WTC11 (cell line): ENCODE measurements at places on chromosomes 12 and 14.

DNA sequence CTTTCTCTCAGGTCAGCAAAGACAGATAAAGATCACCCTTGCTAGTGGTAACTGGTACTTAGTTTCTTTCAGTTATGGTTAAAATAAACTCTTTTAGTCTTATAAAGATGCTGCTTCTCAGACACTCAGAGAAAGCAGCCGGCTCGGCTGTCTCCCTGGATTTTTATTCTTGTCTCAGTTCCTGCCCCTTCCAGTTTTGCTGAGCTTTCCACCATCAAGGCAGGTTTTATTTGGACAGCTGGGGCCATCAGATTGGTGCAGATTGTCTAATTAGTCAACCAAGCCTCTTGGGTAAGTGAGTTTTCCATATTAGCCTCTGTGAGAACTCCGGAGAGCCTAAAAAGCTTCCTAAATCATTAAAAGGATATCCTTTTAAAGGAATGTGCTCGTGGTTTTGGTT, 130.8 kb upstream of the BMP4 start:
- DNase-seq, result no peak

DNA sequence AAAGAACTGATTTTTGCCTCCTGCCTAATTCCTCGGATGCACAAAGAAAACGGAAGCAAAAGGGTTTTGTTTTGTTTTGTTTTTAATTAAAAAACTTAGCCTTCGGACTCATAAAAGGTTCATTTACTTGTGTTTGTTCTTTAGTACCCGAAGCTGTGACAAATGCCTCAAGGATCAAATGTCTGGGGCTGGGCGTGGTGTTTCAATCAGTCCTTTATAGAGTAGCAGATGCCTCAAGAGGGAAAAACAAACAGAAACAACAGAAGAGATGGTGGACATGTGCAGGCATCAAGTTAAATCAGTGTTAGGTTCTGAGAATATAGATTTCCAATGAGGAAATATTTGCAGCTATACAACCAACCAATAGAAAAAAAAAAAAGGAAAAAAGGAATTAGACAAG, 1.6 kb upstream of the WIF1 start:
- no peak for DNase-seq

- no peak for DNase-seq
These were observed 98.2 kb downstream of the ZFP36L1 start for GRCh38 chr14:68694516-68695235.

GRCh38 chr14:21037156-21037555, 2.5 kb upstream of the RNASE13 start:
- DNase-seq, result no peak

DNA sequence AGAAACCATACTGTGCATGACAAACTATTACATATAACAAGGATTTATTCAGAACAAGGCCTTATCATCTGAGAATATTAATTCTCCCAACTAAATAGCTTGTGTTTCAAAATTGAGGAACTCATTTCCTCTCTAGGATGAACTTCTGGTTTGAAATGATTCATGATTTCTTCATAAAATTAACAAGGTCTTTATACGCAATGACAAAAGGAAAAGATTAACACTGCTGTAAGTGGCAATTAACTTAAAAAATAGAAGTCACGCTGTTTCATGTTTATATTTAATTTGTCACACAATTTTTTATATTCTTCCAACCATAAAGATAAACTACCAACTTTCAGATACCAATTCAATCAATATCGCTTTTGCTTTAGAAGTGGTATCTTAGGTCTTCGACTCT, 80.8 kb downstream of the GRIP1 start:
- DNase-seq, result no peak

DNA sequence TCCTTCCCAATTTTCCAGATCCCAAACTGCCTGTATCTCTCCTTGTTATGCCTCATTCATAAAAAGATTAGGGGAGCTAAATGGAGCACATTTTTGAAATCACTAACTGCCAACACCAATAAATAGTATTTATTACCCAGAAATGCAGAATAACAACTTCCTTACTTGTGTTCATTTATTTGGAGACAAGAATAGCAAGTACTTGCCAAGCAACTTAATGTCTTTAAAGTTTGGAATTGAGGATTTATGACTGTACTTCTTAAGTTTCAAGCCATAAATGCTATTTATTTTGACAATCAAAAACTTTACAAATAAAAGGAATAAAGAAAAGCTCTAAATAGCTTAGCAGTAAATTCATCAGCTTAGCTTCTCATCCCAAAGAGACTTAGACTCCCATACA, 626.1 kb upstream of the NOVA1 start:
- no peak for DNase-seq

DNA sequence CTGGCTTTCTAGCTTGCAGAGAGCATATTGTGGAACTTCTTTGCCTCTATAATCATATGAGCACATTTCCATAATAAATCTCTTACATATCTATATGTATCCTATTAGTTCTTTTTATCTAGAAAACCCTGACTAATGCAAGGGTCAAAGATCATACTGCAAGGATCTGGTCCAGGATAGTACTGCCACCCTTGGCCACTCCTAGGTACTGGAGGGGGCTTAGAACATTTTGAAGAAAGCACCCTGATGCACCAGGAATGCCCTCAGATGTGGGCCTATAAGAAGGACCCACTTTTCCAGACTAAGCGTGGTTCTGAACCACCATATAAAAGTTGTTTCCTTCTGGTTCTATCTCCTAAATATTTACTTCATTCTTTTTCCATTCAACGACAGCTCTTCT, 14.6 kb downstream of the ATXN7L3B start:
- DNase-seq, result no peak

DNA sequence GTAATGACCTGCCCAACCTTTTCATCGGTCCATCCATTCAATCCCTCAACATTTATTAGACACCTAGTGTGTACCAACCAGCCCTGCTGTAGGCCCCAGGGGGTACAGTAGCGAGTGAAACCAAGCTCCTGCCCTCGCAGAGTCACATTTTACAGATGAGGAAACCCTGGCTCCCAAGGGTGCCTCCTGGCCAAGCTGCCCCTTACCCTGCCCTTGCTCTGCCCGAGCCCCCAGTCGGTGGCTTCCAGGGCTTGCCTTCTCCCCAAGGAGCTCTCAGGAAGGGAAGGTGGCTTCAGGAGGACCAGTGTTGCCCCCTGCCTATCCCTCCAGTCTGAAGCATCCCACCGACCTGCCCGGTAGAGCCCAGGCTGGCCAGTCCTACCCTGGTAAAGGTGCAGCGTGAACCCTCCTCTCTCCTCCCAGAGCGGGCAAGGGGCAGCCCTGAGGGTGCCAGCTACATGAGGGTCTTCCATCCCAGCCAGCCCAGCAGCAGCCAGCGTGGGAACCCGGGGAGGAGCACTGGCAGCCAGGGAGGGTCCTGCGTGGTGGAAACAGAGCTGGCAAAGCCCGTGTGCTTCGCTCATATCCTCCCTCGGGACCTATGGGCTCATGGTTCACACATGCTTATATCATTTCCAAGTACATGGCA, 670 bp upstream of the BEGAIN start:
- peak; percentile 10 for DNase-seq

GRCh38 chr12:15152456-15152855, 68.8 kb downstream of the RERG start:
- DNase-seq, result no peak

GRCh38 chr14:23208324-23208723, 24.9 kb upstream of the SLC7A8 start:
- DNase-seq, result no peak

- DNase-seq, result no peak
These were observed 49.4 kb upstream of the RERG start for GRCh38 chr12:15270591-15270990.

GRCh38 chr14:75980856-75981255, 939 bp downstream of the TGFB3 start:
- DNase-seq, result no peak

- no peak for DNase-seq
These were observed 10.7 kb upstream of the M6PR start for GRCh38 chr12:8960176-8960575.

GRCh38 chr12:11759899-11760298, 110.4 kb downstream of the ETV6 start:
- DNase-seq, result no peak

GRCh38 chr14:83147006-83147405, 1613.4 kb upstream of the SEL1L start:
- DNase-seq, result no peak

DNA sequence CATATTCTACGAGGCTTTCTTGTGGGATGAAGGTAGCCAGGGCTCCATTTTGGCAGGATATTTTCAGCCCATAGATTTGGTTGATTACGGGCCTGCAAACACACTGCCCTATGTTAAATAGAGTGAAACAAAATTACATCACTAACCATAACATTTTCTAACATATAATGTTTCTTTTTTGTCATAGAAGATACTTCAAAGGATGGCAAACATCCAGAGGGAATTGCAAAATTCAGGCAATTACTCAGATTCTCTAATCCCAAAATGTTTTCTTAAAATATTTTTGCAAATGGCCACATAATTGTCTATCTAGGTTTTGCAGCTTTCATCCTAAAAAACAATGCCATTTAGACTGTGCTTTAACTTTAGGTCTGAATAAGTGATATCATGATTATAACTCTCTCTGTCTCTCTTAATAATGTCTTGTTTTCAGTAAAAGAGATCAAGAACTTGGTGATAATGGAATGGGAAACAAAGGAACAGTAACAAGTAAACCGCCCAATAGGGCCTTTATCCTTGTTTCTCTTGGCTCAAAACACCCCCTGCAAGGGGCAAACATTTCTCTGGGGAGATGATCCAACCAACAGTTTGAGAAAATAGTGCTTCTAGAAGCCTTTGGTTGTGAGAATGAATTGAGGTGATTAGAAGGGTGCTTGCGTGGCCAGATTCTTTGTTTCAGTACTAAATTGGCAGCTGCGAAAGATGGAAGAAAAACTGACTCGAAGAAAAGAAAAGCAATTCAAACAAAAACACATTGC, 54.4 kb upstream of the BTG1 start:
- DNase-seq, result no peak

DNA sequence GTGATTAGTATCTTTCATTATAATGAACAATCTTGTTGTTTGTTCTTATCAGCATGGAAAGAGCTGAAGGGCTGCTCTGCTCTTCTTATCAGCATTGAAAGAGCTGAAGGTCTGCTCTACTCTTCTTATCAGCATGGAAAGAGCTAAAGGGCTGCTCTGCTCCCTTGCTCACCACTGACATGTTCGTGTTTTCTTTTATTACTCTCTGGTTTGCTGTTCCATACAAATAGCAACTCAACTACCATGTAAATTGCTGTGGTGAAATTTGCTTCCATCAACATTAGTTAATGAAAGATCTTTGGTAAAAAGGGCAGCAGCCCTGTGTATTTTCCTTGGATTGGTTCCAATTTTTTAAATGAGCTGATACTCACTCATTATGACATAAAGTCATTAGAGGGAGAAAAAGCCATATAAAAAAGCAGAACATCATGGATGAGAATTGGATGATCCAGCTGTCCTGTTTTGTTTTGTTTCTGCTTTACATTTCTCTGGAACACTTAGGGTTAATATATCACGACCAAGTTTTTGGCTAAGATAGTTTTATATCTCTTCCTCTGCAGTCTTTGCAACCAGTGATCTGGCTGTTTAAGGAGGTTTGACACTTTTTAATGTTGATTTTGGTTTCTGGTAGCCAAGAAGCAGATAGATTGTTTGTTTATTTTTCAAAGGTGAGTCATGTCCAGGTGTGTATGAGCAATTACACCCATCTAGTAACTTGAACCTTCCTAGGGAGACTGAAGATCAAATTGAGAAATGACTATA, 356.6 kb downstream of the CEP128 start:
- DNase-seq, result no peak

DNA sequence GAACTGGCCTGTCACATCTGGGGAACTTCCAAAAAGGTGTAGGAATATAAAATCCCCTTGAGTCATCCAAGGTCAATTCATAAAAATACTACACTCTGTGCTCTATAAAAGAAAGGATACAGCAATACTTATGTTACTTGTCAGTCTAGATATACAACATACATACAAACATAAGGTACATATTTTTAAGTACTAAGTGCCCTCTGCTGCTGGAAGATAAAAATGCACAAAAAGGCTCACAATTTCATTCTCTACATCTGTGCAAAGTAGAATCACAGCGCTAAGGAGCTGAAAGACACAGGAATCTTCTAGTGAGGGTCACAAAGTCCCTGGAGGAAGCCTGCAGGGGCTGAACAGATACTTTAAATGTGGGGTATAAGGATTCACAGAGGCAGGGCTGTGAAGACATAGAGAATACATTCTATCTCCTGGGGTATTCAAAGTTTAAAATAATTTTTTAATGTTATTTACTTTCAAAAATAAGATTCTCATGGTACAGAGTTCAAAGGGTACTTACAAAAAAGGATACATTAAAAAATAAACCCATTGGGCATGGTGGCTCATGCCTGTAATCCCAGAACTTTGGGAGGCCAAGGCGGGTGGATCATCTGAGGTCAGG, 10.2 kb upstream of the GOLGA5 start:
- DNase-seq, result no peak

DNA sequence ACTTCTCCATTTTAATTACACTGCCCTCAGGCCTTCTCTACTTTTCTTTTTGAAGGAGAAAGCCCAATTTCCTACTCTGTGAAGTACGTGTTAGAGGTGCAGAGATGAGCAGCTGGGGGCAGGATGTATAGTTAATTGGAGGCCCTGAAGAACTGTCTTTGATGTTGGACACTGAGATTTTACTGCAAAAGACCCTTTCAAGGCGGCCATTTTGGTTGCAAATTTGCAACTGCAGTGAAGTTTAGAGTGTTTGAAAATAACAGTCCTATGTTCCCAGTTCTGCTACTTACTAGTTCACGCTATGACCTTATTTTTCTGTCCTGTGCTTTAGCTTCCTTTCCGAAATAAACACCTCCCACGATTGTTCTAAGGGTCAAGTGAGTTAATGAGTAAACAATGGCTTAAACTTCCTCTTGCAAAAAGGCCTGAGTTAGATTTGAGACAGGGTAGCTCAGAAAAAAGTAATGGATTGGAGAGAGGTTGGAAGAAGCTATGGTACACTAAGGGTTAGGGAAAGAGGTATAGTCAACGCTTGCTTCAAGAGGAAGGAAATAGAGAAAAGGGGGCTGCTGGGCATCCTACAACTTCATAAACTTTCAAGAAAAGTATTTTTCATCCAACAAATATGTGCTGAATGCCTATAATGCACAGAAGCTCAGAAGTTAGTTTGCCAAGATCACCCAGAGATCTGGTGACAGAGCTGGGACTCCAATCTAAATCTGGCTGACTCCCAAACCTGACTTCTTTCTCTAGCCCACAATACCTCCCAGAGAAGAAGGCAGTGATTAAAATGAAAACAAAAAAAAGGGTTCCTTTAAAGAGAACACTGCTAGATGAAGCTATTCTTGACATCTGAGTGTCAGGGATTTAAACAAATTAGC, 26.4 kb upstream of the DICER1 start:
- DNase-seq, result no peak

DNA sequence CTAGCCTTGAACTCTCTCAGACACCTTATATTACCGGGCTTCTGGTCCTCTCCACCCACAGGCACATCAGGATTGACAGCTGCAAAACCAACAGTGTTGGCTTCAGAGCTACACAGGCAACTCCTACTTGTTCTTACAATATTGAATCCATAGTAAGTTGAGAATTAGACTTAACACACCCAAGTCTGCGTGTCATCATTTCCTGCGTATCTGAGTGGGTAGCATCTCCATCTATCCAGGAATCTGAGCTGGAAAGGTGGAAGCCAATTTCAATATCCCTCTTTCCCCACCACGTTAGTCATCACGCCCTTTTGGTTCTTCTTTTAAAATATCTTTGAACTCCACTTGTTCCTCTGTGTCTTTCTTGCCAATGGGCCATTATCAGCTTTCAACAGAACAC, 37.2 kb downstream of the NRXN3 start:
- no peak for DNase-seq
